ENCODE measurements at places on chromosomes 6 and 20. TPM values are rescaled to one million over a fixed set of nuclear protein-coding genes. Genes with fewer than 3 reads are reported as not detected.
A peak's percentile ranks its signal among the peaks of the same experiment; 100 is the strongest.

DNA sequence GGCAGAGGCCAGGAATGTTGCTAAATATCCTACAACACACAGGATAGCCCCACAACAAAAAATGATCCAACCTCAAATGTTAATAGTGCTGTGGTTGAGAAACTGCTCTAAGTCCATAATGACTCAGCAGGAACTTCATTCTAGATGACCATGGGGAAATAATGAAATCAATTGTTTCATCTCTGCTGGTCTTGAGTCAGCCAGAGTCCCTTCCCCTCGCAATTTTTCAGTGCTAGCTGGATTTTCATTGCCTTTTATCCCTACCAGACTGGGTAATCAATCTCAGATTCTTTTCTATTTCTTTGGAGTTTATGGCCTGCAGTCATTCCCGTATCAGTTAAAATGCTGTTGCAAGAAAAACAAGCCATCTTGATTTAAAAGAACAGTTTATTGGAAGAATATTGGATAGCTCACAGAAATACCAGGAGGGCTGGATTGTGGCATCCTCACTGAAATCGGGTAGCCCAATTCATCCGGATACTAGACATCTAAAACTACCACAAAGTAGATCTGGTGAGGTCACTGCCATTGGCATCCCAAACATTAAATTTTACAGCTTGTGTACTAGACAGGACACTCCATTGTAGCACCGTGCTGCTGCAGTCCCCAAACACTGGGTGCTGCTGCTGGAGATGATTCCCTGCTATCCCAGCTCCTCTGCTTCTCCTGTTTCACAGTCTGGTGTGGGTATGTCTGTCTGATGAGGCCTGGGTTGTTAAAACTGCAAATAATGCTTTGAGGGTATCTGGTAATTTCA is 30.3 kb upstream of the POPDC3 start:
- H3K27ac ChIP-seq, result no peak overlapping the region
- no peak for DNase-seq
- no peaks in the 10 kb centered on the region for H3K36me3 ChIP-seq
- H3K27me3 ChIP-seq, result no peaks in the 10 kb centered on the region

DNA sequence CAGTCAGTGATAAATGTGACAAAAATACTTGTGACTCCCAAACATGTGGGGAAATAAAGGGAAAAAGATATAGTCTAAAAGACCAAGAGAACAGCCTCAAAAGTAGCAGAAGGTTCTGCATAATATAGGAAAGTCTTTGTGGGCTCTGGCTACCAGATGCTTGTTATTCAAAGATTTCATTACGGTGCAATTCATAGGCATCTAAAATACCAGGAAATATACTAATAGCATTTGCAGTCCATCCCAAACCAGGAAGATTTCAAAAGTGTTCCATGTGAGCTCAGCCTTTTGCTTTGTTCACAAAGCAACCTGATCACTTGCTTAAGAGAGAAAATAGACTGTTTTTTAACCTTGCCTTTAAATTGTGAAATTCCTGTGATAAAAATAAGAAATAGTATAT is 506.7 kb upstream of the MARCKS start:
- H3K27ac ChIP-seq, result no peak overlapping the region
- no peaks in the 10 kb centered on the region for H3K4me1 ChIP-seq
- H3K36me3 ChIP-seq, result no peaks in the 10 kb centered on the region
- no peaks in the 10 kb centered on the region for H3K27me3 ChIP-seq
- DNase-seq, result no peak
- no peak overlapping the region for H3K4me3 ChIP-seq

- H3K36me3 ChIP-seq, result no peaks in the 10 kb centered on the region
- H3K27me3 ChIP-seq, result no peaks in the 10 kb centered on the region
- no peak for DNase-seq
- H3K4me3 ChIP-seq, result peak overlapping the region; percentile 72
Measured at GRCh38 chr6:83860782-83861495, 1.4 kb downstream of the CYB5R4 start.

Gene KIAA0408
- not detected for polyA plus RNA-seq

Gene ABHD16B
- not detected for polyA plus RNA-seq

GRCh38 chr6:31572041-31572911 is at the start of gene LTA:
LTA (plus strand) TSS chr6:31572289; CDS start chr6:31572743, 454 bp downstream.
- peak within 1 kb of the TSS; percentile 52 for H3K27ac ChIP-seq
- no peaks in the 10 kb centered on the region for H3K4me1 ChIP-seq
- no peaks in the 10 kb centered on the region for H3K36me3 ChIP-seq

DNA sequence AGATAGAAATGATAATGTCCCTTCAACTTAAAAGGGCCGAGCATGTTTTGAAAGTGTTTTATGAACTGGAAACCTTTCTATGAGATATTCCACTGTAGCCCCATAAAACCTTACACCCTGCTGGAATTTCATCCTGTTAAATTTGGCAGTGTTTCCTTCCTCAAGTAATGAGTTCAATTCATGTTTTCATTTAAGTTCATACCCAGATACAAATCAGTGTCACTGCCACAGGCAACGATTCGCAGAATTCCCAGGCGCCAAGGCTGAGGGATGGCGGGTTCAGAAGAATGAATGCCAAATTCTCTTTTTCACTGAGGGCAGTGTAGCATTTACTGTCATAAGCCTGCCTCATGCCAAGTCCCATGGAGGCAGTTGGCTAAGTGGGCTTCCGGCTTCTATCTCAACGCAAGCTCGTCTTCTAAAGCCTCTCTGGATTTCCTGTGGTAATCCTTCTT is 511.8 kb upstream of the ID4 start:
- H3K4me1 ChIP-seq, result no peaks in the 10 kb centered on the region
- no peak for DNase-seq
- H3K4me3 ChIP-seq, result no peak overlapping the region
- H3K27me3 ChIP-seq, result no peaks in the 10 kb centered on the region
- H3K27ac ChIP-seq, result no peak overlapping the region
